Activated effector memory CD4-positive, alpha-beta T cell treated with Interleukin-2 at 50 U/mL for 16 hours (primary cell): ENCODE measurements at places on chromosomes 3 and 15.

DNA sequence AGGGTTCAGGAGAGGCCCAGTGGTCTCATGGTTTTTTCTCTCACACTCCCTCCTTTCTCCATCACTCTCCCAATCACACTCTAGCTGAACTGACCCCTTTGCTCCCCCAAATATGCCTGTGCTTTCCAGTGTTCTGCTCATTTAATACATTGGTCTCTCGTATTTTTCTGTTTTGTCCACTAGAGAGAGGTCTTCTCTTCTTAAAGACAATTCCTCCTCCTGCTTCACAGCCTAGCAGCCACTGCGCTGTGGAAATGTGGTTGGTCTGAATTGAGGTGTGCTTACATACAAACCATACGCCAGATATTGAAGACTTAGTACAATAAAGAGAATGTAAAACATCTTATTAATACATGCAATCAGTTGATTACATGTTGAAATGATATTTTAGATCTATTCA lies 60.6 kb upstream of the XCR1 start:
- no peak for DNase-seq

- DNase-seq: no peak
These were observed 101.8 kb upstream of the BCHE start for GRCh38 chr3:165938986-165939540.

GRCh38 chr15:31476866-31477265 lies 150.2 kb downstream of the KLF13 start:
- no peak for DNase-seq

DNA sequence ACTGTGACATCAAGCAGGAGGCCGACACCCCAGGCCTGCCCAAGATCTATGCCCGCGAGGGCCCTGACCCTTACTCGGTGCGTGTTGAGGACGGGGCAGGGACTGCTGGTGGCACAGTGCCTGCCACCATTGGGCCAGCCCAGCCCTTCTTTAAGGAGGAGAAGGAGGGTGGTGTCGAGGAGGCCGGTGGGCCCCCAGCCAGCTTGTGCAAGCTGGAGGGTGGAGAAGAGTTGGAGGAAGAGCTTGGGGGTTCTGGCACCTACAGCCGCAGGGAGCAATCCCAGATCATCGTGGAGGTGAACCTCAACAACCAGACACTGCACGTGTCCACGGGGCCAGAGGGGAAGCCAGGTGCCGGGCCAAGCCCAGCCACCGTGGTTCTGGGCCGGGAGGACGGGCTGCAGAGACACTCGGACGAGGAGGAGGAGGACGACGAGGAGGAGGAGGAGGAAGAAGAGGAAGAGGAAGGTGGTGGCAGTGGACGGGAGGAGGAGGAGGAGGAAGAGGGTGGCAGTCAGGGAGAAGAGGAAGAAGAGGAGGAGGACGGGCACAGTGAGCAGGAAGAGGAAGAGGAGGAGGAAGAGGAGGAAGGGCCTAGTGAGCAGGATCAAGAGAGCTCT lies 5.4 kb downstream of the ZBTB47 start:
- DNase-seq: no peak

GRCh38 chr3:17765819-17766472 lies 23.5 kb upstream of the TBC1D5 start:
- no peak for DNase-seq

DNA sequence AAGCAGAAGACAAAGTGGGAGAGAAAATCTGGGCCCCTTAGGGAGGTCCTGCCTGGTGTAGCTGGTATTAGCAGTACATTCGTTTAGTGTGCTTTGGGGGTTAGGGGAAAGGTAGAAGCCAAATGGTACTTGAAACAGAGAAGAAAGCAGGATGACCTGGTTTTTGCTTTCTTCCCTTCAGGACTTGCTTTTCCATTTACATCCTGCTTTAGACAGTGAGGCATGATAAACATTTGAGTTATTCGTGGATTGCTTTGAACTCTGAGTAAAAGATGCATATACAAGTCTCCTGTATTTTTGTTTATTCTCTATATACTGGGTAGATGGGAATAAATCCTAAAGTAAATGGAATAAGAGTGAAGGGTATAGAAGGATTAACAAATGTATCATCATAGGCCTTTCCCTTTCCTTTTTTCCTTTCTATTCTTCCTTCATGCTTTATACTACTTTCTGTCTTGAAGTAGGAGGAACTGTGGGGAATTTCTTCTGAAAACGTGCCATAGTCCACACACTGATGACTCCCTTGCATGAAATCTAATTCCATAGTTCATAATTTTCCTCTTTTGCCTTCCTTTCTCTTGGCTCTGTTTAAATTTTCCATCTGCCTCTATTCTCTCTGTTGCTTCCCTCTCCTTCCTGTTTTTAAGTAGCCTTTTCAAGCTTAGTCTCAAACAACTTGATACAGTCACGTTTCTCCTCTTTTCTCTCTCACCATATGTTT lies 139.5 kb upstream of the RBMS3 start:
- DNase-seq: no peak

DNA sequence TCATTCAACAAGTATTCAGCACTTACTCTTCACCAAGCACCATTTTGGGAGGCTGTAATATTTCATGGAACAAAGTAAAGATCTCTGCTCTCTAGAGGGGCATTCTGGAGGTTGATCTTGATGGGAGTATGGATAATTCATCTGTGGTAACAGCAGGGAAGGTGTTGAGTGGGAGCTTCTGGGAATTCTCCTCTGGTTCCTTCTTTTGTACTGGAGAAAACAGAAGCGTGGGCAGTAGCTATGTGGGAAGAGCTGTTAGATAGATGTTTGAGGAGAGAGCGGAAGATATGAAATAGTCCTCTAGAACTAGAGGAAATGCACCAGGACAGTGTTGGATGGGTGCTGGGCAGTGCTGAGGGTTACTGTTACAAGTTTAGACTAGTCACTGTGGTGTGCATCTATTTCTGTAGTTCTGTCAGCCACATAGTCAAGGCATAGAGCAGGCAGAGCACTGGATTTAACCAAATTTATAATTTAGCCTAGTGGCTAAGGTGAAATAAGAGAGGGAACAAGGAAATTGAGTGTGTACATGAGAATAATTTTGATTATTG lies 9.6 kb downstream of the NMD3 start:
- no peak for DNase-seq
